Activated CD4-positive, alpha-beta memory T cell treated with anti-CD3 and anti-CD28 coated beads, Interleukin-2, amount 10 ng/mL, durations not matched to agents 7 days and 5 days (primary cell): ENCODE measurements at places on chromosomes 13 and 19.

DNA sequence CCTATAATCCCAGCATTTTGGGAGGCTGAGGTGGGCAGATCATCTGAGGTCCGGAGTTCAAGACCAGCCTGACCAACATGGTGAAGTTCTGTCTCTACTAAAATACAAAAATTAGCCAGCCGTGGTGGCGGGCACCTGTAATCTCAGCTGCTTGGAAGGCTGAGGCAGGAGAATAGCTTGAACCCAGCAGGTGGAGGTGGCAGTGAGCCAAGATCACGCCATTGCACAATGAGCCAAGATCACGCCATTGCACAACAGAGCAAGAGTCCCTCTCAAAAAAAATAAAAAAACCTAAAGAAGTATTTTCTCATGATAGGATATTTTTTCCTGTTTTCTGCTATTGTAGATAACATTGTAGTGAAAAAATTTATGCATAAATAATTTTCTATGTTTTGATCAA, 13.3 kb downstream of the IFT88 start:
- H3K4me1 ChIP-seq = no peaks in the 10 kb centered on the region
- H3K36me3 ChIP-seq = peaks cover 54% of the 10 kb centered on the region
- H3K4me3 ChIP-seq = no peak overlapping the region
- H3K27me3 ChIP-seq = no peaks in the 10 kb centered on the region
- no peak overlapping the region for H3K27ac ChIP-seq

DNA sequence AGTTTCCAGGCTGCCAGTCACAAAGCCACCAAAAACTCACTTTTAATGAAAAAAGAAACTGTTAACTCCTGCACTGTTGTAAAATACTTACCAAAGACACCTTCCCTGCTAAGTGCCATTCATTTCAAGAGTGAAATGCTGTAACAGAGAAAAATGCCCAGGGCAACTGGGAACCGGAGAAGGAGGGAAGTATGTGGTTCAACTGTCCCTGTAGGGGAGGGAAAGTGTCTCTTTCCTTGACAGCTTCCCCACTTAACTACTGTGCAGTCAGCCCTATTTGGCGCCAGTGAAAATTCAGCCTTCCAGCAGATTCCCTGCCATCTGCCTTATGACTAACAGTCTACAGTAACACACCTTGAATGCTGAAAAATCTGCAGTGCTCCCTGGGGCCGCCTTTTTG, 789.0 kb downstream of the DIAPH3 start:
- no peaks in the 10 kb centered on the region for H3K36me3 ChIP-seq
- no peak for DNase-seq
- H3K4me1 ChIP-seq = no peaks in the 10 kb centered on the region

DNA sequence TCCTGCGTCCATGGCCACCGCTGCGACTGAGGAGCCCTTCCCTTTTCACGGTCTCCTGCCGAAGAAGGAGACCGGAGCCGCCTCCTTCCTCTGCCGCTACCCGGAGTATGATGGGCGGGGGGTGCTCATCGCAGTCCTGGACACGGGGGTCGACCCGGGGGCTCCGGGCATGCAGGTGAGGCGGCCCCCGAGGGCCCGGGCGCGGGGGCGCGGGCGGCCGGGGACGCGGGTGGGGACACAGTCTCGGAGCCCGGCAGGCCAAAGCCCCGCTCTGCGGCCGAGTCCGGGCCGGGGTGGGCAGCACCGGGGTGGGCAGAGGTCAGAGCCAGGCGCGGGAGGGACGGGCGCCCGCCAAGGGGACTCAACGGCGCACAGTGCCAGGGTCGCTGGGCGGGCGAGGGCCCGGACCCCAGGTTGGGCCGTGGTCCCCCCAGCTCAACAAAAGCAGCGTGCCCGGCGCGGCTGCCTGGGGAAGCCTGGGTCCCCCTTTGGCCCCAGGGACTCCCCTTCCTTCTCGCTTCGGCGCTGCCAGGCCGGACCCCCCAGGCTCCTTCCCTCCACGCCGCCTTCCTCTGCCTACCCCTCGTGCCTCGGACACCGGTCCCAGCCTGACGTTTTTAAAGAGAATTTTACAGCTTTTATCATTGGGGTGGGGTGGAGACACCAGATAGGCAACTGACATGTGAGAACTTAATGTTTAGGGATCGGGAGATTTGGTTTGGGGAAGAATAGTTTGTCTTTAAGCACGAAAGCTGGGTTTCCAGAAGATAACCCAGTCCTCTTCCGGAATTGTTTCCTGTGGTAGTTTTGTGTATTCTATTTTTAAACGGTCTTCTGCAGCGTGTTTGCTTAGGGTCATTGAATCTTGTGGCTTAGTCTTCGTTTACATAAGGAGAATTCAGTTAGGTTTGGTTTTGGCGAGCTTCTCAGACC, 509 bp downstream of the TPP2 start:
- H3K27ac ChIP-seq = peak overlapping the region; percentile 100
- H3K27me3 ChIP-seq = no peaks in the 10 kb centered on the region
- peak overlapping the region; percentile 97 for H3K4me3 ChIP-seq
- peaks cover 38% of the 10 kb centered on the region for H3K36me3 ChIP-seq

- no peaks in the 10 kb centered on the region for H3K36me3 ChIP-seq
- no peaks in the 10 kb centered on the region for H3K4me1 ChIP-seq
- peaks cover 48% of the 10 kb centered on the region for H3K27me3 ChIP-seq
- no peak overlapping the region for H3K27ac ChIP-seq
- DNase-seq = no peak
Observed at GRCh38 chr13:101916108-101916774, 463.8 kb downstream of the ITGBL1 start.

- H3K4me1 ChIP-seq = no peaks in the 10 kb centered on the region
- no peak for DNase-seq
- H3K36me3 ChIP-seq = no peaks in the 10 kb centered on the region
- no peak overlapping the region for H3K27ac ChIP-seq
- no peaks in the 10 kb centered on the region for H3K27me3 ChIP-seq
- no peak overlapping the region for H3K4me3 ChIP-seq
Observed at GRCh38 chr13:81917810-81918209, 1576.9 kb upstream of the SPRY2 start.

DNA sequence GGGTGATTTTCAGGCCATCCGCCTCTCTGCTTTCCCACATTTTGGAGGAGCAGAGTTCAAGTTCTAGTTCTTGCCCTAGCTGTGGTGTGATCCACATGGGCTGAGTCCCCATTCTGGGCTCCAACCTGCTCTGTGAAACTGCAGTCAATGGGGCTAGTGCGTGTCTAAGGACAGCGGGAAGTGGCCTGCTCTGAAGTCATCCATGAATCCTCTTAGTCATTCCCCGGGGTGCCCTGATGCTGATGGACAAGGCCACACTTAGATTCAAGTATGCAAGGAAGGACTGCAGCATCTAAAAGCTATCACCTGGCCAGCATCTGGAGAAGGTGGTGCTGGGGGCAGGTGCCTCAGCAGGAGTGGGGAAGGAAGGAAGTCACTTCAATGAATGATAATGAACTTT, 94.6 kb downstream of the TSHZ3 start:
- no peak overlapping the region for H3K4me3 ChIP-seq
- H3K36me3 ChIP-seq = no peaks in the 10 kb centered on the region
- peaks cover 1% of the 10 kb centered on the region for H3K27me3 ChIP-seq

DNA sequence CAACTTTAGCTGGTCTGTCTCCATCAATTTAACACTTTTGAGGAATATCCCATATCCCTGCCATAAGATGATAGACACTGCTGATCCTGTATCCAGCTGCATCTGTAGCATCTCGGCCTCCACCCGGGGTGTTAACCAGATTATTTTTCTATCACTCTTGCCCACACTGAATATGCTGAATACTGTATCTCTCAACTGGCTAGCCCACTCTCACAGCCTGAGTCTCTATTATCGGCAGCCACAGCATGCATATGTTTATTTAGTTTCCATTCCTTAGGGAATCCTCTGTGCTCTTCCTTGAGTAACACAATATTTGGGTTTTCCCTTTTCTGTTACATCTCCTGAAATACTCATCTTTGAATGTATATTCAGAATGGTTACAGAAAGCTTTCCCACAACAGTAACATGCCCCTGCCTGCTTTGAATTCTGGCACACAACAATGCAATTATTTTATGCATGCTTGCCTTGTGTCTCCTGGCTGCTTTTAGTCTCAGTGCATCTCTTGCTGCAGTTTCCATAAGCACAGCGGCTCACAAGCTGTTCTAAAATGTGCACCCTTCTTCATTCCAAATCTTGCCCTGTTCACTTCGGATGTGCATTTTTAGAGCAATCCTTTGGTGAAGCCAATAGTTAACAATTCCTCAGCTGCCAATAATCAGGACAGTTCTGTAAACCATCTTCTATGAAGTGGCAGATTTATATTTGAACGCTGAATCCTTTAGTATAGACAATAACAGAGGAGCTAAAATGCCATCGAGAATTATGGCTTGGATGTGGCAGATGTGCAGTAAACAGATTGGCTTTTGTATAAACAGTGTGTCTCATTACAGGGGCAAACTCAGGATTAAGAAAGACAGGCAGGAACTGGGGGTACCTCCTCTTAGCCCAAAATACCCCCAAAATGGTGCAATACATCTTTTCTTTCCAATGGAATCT, 261.9 kb upstream of the SOX21 start:
- no peak overlapping the region for H3K27ac ChIP-seq
- H3K4me1 ChIP-seq = no peaks in the 10 kb centered on the region
- no peaks in the 10 kb centered on the region for H3K36me3 ChIP-seq
- peaks cover 21% of the 10 kb centered on the region for H3K27me3 ChIP-seq
- DNase-seq = no peak
- H3K4me3 ChIP-seq = no peak overlapping the region

- peak overlapping the region; percentile 31 for H3K27ac ChIP-seq
- no peak overlapping the region for H3K4me3 ChIP-seq
- H3K4me1 ChIP-seq = peaks cover 5% of the 10 kb centered on the region
- no peaks in the 10 kb centered on the region for H3K27me3 ChIP-seq
Observed at GRCh38 chr19:50794074-50794875, 4.1 kb downstream of the ACP4 start.

- DNase-seq = peak; percentile 41
- peaks cover 84% of the 10 kb centered on the region for H3K27me3 ChIP-seq
- H3K36me3 ChIP-seq = no peaks in the 10 kb centered on the region
- H3K4me1 ChIP-seq = peaks cover 50% of the 10 kb centered on the region
- H3K27ac ChIP-seq = no peak overlapping the region
- H3K4me3 ChIP-seq = peak overlapping the region; percentile 13
Observed at GRCh38 chr19:49427855-49428546, 2.8 kb downstream of the GFY start.

DNA sequence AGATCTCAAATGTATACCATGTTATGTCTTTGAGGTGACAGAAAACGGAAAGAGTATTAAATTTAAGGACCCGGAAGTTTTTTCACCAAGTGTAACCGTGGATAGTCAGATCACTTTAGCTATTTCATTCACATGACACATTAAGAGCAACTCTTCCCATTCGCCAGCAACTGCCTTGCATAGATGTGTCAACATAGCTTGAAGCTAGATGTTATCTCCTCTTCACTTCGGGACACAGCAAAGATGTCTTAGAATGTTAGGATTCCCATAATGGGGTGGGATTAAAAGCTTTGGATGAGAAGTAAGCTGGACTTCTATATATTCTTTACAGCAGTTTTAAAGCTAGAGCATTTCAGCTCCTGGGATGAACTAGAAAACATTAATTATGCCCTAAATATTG, 1135.9 kb upstream of the PCDH20 start:
- no peaks in the 10 kb centered on the region for H3K27me3 ChIP-seq
- H3K4me3 ChIP-seq = no peak overlapping the region
- no peak overlapping the region for H3K27ac ChIP-seq
- no peaks in the 10 kb centered on the region for H3K4me1 ChIP-seq
- no peak for DNase-seq
- no peaks in the 10 kb centered on the region for H3K36me3 ChIP-seq

DNA sequence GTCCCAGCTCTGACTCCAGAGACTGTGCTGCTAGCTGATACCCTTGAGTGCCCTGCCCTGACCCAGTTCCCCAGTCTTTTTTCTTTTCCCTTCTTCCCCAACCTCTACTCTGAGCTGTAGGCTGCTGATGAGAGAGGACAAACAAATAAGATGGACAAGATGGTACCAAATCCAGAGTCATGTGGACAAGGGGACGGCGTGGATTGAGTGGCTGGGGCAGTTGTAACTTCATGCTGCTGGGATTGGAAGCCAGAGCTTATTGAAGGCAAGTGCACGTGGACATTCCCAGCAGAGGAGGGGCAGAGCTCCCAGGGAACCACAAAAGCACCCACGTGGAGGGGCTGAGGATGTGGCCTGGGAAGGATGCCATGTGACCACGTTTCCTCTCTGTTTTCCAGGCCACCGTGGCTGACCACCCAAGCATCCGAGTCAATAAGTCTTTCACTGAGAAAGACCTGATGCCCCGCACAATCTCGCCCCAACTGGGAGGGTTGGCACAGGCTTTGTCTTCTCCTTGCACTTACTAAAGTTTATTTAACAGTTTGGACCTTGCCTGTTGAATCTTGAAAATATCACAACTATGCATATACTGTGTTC, 323.3 kb upstream of the ZNF507 start:
- no peak overlapping the region for H3K4me3 ChIP-seq
- H3K27me3 ChIP-seq = no peaks in the 10 kb centered on the region
- DNase-seq = no peak
- no peak overlapping the region for H3K27ac ChIP-seq
- no peaks in the 10 kb centered on the region for H3K4me1 ChIP-seq

DNA sequence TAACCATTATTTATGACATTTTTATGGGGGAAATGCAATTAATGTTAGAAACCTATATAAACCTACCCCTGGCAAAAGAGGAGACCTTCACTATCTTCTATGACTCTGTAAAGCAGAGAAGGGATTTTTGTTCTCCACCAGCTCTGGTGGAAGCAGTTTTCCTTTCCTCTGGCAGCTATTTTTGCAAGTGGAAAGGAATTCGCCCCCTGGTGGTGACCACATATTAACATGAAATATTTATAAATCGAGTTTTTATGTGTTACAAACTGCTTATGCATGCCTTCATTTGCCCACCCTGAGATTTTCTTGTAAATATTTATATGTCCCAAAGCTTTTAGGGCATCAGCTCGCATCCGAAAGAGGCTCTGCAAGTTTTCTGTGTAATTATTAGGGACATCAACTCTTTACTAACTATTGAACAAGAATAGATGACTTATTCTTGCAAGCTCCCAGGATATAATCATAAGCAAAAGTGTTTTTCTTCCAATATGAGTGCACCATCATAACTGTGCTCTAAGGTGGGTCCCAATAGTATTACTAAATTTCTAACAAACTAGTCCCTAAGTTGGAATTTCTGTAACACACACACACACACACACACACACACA, 62.4 kb downstream of the SERTM1 start:
- H3K36me3 ChIP-seq = no peaks in the 10 kb centered on the region
- H3K27me3 ChIP-seq = peaks cover 7% of the 10 kb centered on the region
- DNase-seq = peak; percentile 29

DNA sequence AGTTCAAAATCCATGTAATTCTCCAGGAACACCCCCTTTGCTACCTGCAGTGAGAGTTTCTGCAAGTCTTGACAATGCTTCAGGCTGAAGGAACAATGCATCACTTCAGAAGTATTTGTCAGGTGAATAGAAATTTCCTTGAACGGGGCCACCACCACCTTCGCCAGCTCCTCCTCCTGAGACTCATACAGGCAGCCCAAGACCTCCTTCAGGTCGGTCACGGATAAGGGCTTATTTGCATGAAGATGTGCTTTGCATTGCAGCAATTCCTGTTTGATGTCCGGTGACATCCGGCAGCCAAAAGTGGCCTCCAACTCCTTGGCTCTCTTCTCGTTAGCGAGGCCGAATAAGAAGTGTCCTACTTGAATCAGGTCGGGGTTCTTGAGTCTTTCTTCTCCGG, 8.4 kb downstream of the NLRP7 start:
- H3K4me1 ChIP-seq = peaks cover 9% of the 10 kb centered on the region
- H3K27me3 ChIP-seq = peaks cover 13% of the 10 kb centered on the region
- no peak overlapping the region for H3K27ac ChIP-seq
- H3K36me3 ChIP-seq = no peaks in the 10 kb centered on the region
- H3K4me3 ChIP-seq = no peak overlapping the region
